Activated B cell treated with CpG ODN at 0.5 μM for 24 hours (primary cell): ENCODE measurements at places on chromosomes 5 and 9. TPM values are rescaled to one million over a fixed set of nuclear protein-coding genes. Genes with fewer than 3 reads are reported as not detected.

GRCh38 chr9:79663300-79663699 is 91.5 kb downstream of the TLE4 start:
- no peak for DNase-seq

GRCh38 chr5:134638760-134639201 is 6.2 kb upstream of the SAR1B start:
- no peak for DNase-seq

- no peak for DNase-seq
Measured at GRCh38 chr9:126123927-126124326, 202.7 kb upstream of the MVB12B start.

GRCh38 chr5:170275376-170275994 is 22.1 kb downstream of the LCP2 start:
- no peak for DNase-seq

DNA sequence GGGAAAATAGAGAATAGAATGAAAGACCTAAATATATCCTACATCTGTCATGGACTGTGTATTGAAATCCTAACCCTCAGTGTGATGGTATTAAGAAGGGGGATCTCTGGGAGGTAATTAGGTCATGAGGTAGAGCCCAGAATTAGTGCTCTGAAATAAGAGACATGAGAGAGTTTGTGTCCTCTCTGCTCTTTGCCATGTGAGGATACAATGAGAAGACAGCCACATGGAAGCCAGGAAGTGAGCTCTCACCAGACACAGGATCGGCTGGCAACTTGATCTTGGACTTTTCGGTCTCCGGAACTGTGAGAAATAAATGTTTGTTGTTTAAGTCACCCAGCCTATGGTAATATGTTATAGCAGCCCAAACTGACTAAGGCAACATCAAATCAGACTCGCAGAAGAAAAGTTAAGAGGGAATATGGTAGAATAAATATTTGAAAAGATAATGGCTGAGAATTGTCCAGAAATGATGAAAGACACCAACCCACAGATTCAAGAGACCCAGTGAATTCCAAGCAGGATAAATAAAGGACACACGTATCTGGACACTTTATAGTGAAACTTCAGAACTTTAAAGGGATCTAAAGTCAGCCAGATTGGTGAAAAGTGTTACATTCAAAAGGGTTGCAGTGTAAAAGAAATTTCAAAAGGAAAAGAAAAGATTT is 12.7 kb upstream of the SLC36A1 start:
- no peak for DNase-seq

DNA sequence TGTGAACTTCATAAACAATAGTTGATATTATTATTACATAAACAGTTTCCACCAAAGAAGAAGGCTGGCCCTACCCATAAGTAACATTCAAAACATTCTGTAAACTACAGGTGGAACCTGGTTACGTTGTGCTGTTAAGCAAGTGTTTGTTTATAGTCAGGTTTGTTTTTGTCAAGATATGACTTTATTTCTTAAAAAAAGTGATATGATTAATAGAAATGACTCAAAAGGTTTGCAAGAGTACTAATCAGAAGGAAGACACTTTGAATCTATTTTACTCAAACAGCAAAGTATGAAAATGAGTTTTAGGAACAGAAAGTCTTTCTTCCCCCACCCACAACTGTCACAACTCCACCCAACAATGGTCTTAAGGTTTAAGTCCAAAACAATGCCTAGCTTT is 220.8 kb downstream of the PLK2 start:
- no peak for DNase-seq

- no peak for DNase-seq
Measured at GRCh38 chr9:120186276-120186675, 393.7 kb downstream of the CDK5RAP2 start.

DNA sequence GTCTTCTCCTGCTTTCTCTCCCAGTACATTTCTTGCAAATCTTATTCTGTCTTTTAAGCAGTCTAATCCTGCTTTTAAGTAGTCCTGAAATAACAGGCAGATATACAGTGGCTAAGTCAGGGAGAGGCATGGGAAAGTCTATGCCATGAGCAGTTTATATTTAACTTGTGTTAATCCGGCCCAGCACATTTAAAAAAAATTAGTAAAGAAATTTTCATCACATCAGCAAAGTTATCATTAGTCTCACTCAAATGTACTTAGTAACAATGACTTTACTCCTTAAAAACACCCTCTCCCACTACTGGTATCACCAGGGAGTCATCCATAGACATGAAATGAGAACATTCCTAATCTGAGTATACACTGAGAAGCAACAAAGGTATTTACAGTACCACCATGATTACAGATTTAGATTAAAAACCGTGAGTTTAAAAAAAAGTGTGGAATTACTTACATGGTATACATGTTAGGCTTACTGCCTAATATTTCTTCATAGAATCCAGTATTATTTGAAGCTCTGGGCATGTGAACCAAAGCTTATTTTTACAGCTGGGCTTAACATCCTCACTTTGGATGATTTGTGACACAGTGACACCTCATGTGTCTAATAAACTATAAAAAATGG is 75.9 kb upstream of the DAB2 start:
- DNase-seq: no peak

GRCh38 chr5:108942701-108943100 is 195.0 kb downstream of the FER start:
- DNase-seq: no peak

DNA sequence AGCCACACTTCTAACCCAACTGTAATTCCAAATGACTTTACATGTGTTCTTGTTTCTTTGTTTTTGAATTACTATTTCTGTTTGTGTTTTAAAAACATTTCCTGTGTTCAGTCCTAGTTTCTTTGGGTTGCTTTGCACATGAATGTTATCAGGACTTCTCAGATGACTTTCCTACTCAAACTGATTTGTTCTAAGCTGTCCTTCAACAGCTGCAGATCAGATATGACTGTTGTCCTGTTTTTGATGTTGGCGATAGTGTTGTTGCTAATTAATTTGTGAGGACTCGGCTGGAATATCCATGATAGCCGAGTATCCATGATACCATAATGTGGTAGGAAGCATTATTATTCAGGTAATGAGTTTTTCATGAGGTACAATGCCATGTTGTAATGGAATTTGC is 98.6 kb downstream of the CHSY3 start:
- DNase-seq: no peak

DNA sequence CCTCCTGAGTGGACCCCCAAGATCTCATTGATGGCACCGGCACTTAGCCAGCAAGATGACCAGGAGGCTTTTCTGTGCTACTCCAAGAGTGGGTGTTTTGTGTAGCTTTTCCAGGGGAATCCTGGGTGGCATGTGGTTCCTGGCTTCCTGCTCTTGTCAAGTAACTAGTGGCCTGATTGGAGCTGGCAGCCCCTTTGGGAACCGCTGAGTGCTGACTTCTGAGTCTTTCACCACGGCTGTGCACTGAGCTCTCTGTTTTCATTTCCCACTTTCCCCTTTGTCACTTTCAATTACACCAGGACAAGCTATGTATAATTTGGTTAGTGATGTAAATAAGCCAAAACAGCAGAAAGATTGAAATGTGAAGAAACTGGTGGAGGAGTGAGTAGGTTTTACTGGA is 255.4 kb downstream of the GOLPH3 start:
- DNase-seq: no peak

Gene STKLD1
- total RNA-seq: 0.37 and 0.44 TPM in 2 replicates

Gene FAM200C
- 0.44 and 0.66 TPM in 2 replicates for total RNA-seq

Gene DBN1
- total RNA-seq: 2.0 and 3.9 TPM in 2 replicates

Gene TMEM215
- not detected in 2 replicates for total RNA-seq

DNA sequence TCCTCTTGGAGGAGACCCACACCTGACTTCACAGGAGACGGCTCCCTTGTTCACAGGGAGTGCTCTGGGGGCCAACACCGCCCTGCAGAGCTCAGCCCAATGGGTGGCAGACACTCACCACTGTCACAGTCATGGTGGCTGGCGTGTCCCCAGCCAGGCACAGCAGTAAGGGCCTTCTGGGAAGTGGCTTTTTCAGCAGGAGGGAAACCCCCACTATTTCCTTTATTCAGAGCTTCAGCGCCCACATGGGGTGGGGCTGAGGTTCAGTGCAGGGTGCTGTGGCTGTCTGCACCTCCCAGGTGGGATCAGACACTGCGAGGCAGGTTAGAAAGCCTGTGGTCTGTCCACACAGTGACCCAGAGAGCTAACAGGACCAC is 3.6 kb upstream of the SNAPC4 start:
- DNase-seq: peak; percentile 37

- DNase-seq: no peak
Measured at GRCh38 chr5:177329883-177330282, 18.2 kb upstream of the MXD3 start.
